ENCODE measurements at places on chromosomes 3 and 15.

- DNase-seq: no peak
Observed at GRCh38 chr3:102181175-102181920, 253.5 kb upstream of the ZPLD1 start.

DNA sequence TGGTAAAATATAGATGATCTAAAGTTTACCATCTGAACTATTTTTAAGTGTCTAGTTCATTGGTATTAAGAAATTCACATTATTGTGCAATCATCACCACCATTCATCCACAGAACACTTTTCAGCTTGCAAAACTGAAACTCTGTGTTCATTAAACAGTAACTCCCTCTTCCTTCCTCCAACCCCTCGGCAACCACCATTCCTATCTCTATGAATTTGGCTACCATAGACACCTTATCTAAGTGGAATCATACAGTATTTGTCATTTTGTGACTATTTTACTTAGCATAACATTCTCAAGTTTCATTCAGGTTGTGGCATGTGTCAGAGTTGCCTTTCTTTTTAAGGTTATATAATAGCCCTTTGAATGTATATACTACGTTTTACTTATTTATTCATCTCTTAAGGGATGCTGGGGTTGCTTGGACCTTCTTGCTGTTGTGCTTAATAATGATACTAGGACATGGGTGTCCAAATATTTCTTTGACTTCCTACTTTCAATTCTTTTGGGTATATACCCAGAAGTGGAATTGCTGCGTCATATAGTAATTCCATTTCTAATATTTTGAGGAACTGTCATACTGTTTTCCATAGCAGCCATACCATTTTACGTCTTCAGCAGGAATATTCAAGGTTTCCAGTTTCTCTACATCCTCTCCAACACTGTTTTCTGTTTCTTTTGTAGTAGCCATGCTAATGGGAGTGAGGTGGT is 20.9 kb downstream of the KAT2B start:
- no peak for DNase-seq

GRCh38 chr15:100018191-100018590 is 285.0 kb upstream of the LYSMD4 start:
- DNase-seq: no peak

DNA sequence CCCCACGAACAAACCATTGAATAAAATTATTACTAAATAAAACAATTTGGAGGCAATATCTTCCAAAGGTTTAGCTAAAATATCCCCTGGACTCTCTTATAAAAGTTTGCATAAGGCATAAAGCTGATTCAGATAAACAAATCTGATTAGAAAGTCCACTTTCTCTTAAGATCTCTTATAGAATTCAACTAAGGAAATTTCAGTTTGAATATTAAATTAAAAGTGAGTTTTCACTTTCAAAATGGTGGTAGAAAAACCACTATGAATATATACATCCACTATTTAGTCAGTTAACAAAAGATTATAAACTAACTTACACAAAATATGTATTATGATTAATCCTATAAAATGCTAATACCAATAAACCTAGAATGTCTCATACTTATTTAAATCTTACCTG is 424.9 kb downstream of the MECOM start:
- no peak for DNase-seq

GRCh38 chr3:184619787-184620430 is 58.3 kb downstream of the EPHB3 start:
- no peak for DNase-seq

DNA sequence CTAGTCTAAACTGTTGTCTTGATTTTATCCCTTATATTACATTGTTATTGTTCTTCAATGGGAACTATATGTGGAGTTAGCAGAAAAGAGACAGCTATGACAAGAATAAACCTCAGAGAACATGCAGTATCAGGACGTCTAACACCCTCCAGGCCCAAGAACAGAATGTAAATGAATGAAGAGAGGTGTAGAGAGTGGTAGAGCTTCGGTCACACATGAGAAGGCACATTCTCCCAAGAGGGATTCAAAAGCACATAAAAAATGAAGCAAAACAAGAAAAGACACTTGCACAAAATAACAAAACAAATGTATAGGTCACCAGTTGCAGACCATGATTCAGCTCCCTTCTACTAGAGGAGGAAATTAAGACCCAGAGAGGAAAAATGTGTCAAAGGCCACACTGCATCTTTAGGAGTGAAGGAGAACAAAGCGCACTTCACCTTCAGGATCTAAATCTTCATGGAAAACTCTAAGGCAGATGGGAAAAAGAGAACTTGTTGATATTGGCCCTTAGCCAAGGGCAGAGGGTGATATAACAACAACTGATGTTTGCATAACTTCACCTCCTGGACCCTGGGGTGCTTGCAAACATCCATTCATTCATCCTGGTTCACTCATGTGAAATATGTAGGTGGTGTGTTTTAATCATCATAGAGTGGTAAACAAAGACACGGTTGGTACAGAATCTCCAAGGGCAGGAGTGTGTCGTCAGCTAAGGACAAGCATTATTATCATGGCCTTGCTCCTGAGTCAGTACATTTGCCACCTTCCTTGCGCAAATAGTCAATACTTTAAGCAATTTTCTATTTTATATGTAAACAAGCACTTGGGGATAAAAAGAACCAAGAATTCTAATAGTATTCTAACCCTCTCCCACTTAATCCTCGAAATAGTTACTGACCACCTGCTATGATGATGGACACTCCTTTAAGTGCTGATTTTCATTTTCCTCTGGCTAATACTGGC is 8.8 kb downstream of the NEK10 start:
- DNase-seq: no peak

GRCh38 chr3:128667641-128668040 is 17.0 kb upstream of the RPN1 start:
- no peak for DNase-seq

DNA sequence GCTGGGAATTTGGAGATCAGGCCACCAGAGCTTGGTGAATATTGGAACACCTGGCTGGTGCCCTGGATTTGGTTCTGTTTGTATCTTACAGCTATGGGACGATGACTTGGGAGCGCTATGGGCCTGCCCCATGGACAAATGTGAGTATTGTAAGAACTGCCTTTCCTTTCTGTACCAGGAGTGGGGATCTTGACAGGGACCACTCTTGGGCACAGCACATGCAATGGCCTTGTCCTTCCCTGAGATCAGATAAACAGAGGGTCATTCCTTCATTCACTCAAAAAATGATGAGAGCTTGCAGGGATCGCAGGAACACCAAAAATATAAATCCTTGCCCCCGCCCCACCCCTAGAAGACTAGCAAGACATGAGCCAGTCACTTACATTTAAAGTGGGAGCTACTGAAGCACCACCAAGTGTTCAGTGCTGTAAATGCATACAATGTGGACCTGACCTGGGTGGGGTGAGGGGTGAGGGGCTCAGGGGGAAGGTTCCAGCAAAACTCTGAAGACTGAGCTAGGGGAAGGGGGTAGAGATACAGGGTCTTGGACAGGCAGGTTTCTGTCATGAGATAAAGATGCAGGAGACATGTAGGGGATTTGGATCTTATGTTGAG is 2.7 kb upstream of the CRELD1 start:
- no peak for DNase-seq

DNA sequence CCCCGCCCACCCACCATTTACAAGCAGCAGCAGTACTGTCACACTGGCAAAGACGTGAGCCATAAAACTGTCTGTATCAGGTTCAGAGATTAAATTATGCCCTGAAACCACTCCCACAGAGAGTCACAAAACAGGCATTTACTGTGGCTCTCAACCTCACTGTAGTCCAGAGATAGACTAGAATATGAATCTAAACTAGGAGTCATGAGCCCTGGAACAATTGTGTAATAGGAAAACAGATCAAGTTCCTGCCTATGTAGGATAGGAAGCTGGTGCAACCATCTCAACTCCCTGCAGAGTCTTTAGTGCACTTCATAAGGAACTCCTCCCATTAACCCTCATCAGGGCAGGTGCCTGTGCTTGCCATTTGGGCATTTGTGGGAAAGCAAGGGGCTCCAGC is 61.7 kb downstream of the FAM227B start:
- no peak for DNase-seq

GRCh38 chr15:85494048-85494777 is 113.8 kb downstream of the AKAP13 start:
- DNase-seq: no peak

DNA sequence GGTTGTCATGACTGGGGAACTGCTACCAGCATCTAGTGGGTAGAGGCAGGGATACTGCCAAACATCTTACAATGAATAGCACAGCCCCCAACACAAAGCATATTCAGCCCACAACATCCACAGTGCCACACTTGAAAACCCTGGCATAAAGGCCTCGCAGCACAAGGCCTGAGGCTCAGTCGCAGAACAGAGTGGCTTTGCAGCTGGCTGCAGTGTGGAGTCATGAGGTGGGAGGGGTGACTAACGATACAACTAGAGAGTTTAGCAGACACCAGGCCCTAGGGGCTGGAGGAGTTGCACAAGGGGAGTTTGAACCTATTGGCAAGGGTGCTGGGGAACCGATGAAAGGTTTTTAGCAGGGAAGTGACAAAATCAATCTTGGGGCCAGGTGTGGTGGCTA is 32.1 kb downstream of the GRK7 start:
- no peak for DNase-seq

- DNase-seq: no peak
Observed at GRCh38 chr15:42144841-42145375, 11.5 kb downstream of the PLA2G4F start.

GRCh38 chr3:27093771-27094170 is 275.4 kb downstream of the NEK10 start:
- DNase-seq: no peak

DNA sequence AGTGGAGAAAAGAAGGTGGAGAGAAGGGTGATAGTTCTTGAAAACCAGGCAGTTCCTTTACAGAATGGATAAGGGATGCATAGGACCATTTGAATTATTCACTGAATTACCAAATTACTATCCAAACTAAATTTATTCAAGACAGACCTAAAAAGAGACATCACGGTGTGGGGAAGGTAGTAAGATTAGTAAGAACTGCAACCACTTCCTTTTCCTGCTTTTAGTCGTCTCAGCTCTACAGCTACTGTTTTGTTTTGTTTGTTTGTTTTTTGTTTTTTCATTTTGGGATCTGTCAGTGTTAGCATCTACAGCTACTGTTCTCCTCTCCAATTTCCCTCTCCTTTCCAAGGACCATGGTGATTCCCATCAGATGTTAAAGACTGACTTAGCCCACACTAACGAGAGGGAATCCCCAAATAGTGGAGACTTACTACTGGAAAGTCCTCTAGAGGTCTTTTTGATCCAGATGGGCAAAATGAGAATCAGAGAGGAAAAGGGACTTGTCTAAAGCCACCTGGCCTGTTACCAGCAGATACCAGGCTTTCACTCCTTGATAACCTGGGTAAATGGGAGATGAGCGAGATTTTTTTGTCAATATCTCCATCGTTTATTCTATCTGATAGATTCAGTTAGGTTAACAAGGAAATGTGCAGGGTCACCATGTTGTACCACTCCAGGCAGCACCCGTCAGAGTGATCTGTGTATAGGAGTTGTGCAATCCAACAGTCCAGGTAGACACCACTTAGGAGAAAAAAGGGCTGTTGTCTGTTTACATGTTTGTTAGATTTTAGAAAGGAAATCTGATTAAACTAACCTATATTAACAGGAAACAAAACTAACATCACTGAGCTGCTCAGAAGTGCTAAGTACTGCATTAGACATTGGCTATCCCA is 6.0 kb downstream of the HCLS1 start:
- DNase-seq: no peak

DNA sequence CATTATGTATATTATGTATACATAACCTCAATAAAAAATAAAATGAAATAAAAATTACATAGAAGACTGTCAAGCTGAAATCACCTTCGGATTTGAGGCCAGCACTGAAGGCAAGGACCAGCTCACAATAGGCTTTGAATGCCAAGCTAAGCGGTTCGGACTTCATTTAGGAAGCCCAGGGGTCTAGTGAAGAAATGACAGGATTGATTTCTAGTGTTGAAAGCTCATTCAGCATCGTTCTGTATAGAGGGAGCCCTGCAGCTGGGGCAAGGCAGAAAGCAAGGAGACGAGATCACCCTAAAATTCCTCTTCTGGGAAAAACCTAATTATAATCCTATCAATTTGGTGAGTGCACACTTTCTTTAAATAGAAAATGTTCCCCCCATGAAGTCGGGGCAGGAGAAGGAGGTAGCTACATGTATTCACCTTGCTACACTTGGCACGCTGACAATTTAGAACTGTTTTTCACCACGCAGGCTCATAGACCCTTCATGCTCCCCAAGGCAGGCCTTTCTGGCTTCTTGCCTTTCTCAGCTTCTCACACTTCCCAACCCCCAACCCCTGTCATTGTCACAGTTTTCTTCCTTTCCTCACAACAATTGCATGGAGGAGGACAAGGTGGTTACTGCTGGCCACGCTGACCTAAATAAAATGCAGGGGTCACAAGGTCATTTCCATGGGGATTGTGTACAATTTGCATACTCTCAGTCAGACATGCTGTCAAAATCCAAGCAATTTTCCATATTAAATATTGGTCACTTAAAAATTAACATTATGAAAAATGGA is 44.4 kb upstream of the SSR3 start:
- DNase-seq: no peak

- DNase-seq: no peak
Observed at GRCh38 chr3:186628756-186629155, 11.4 kb upstream of the FETUB start.

DNA sequence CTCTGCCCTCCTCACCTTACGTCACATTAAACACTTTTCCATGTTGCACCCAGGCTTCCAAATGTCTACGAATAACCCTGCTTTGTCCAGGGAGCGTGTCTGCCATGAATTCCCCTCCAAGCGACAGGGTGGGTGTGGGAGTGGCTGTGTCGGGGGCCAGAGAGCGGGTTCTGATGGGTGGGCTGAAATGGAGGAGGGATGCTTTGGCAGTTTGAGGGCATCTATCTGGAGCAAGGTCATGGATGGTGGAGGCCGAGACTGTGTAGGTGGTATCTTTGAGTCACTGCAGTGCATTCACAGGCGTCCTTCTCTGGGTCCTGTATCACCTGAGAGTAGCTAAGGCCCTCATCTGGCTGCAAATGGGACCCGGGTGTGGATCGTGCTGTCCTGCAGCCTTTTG is 36.6 kb downstream of the SMAD6 start:
- no peak for DNase-seq

GRCh38 chr3:44108481-44108880 is 133.2 kb upstream of the TOPAZ1 start:
- no peak for DNase-seq

DNA sequence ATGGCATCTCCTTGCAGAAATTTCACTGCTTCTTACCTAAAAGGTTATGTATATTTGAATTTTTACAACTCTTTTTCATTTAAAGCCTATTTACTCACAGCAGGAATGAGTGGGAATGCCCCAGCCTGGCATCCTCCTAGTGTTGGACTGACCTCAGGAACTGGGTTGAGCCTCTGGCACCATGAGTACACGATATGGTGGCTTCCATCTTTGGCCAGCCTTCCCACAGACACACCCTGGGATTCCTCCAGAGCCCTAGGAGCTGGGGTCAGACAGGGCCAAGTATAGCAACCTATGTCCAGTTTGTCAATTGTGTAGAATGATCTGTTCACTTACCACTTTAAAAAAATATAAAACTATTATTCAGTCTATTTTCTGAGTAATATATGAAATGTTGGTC is 57.2 kb upstream of the HEG1 start:
- no peak for DNase-seq

GRCh38 chr3:188923671-188924070 is 248.1 kb upstream of the TPRG1 start:
- no peak for DNase-seq

Data from GM18507 (cell line).